C1 segment of cervical spinal cord (tissue), 14 donors: ENCODE measurements at places on chromosomes 7 and 10.
A peak's percentile ranks its signal among the peaks of the same experiment; 100 is the strongest.

- DNase-seq: no peak
Observed at GRCh38 chr10:69247313-69247710, 27.2 kb downstream of the HKDC1 start.

DNA sequence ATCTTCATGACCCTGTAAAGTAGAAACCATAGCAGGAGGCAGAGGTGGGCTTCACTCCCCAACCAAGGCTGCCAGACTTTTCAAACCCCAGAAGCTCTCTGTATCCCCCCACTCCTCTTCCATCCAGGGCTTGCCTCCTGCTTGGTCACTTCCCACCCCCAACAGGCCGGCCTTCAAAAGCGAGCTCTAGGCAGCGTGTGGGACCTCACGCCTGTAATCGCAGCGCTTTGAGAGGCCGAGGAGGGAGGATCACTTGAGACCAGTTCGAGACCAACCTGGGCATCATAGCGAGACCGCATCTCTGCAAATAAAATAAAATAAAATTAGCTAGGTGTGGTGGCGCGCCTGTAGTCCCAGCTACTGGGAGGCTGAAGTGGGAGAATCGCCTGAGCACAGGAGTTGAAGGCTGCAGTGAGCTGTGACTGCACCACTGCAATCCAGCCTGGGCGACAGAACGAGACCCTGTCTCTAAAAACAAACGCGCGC, 743 bp upstream of the POR start:
- DNase-seq: no peak

- no peak for DNase-seq
Observed at GRCh38 chr10:11642566-11642965, 31.1 kb upstream of the USP6NL start.

- no peak for DNase-seq
Observed at GRCh38 chr10:78605800-78606350, 462.9 kb upstream of the ZMIZ1 start.

GRCh38 chr10:83164156-83164555, 975.2 kb upstream of the GHITM start:
- DNase-seq: no peak

DNA sequence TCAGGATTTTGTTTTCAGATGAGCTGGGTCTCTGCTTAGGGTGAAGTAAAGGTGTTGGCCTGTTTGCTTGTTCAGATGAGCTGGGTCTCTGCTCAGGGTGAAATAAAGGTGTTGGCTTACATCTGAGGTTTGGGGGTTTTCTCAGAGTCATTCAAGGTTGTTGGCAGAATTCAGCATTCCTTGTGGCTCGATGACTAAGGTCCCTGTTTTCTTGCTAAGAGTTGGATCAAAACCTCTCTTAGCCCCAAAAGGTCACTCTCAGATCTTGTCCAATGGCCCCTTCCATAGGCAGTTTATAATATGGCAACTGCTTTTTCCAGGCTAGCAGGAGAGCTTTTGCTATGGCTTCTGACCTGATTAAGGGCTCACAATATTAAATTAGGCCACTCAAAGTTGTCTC, 106.6 kb downstream of the ADAM22 start:
- DNase-seq: no peak

- peak; percentile 13 for DNase-seq
Observed at GRCh38 chr7:8724080-8724718, 290.8 kb downstream of the NXPH1 start.

DNA sequence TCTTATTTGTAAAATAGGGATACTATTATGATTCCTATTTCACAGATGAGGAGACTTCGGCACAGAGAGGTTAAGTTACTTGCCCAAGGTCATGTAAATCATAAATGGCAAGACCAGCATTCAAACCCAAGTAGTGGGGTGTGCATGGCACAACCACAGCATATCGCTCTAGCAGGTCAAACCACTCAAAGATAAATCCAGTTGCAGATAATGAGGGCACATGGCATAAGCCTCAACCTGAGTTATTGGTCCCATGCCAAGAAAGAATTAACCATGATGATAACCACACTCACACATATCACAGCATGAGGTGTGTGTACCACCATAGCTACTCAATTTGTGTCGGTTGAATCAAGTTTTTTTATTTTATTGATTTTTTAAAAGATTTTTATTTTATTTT, 180.5 kb downstream of the CREB5 start:
- no peak for DNase-seq

- DNase-seq: no peak
Observed at GRCh38 chr7:48183965-48184364, 12.7 kb downstream of the ABCA13 start.

GRCh38 chr10:60731134-60731885, 47.0 kb upstream of the CDK1 start:
- no peak for DNase-seq

DNA sequence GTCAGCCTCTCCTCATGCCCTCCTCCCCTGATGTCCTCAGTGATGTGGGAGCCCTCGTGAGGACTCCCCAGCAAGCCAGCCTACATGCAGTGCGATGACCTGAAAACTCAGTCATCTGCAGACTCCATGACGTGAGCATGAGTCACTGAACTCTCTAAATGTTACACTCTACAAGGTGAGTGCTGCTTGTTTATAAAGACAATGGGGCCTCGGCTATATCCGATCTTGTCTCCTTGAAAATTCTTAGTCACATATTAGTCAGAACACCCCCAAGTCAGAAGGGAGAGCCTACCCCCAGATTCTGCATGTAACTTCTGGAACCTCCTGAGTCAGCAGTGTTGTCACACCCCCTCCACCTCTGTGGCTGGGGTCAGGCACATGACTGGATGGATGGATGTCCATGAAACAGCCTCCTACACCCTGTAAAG, 673.8 kb downstream of the INHBA start:
- DNase-seq: no peak

- DNase-seq: no peak
Observed at GRCh38 chr7:138278601-138279000, 181.5 kb upstream of the TRIM24 start.

- DNase-seq: no peak
Observed at GRCh38 chr7:48296966-48297365, 125.7 kb downstream of the ABCA13 start.

DNA sequence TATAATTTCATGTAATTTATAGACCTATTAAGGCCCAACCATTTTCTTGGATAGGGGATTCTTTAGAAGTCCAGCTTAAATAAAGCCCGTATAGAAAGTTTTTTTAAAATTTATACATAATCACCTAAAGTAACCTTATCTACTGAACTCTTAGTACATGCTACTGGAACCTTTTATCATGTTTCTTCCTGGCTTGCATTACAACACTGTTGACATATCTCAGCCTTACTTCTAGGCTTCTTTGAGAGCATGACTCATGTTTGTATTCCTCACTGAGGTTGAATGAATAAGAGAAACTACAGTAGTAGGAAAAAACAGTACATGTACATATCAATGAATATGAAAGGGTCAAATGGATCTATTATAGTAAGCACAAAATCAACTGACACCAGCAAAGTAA, 8.2 kb upstream of the MAGI2 start:
- no peak for DNase-seq

DNA sequence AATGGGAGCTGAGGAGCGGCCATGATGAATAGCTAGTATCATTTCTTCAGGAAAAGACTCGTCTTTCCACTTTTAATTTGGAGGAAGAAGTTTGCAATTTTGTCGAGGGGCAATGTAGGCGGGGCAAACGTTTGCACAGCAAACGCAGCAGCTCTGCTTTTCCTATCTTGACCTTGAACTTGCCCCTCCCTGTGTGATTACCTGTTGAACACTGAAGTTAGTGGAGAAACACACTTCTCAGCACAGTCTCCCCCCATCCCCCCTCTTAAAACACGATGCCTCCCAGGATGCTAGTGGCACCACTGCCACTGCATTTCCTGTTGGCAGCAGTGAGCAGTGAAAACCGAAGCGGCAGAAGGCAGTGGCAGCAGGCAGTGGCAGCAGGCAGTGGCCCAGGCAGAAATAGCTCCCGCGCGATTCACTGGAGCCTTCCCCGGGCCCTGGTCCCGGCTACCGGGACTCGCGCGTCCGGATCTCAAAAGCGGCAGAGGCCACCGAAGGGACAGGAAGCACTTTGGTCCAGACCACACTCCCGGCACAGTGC, at the start of gene EPDR1:
Gene EPDR1, plus strand, starts transcription at position 336 of the 544 bp plus-strand sequence. CDS start 300 bp downstream, outside the sequence.
- DNase-seq: no peak

GRCh38 chr7:44284216-44284615, 41.2 kb downstream of the CAMK2B start:
- DNase-seq: no peak

DNA sequence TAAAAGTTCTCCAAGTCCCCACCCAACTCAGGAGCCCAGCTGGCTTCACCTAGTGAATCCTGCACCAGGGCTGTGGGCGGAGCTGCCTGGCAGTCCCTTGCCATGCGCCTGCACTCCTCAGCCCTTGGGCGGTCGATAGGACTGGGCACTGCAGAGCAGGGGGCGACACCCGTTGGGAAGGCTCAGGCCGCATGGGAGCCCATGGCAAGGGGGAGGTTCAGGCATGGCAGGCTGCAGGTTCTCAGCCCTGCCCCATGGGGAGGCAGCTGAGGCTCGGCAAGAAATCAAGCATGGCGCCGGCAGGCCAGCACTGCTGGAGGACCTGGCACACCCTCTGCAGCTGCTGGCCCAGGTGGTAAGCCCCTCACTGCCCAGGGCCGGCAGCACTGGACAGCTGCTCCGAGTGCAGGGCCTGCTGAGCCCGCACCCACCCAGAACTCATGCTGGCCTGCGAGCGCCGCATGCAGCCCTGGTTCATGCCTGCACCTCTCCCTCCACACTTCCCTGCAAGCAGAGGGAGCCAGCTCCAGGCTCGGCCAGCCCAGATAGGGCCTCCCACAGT, 149.9 kb downstream of the ANKRD30A start:
- no peak for DNase-seq

- no peak for DNase-seq
Observed at GRCh38 chr7:90763108-90763507, 167.0 kb downstream of the CDK14 start.

DNA sequence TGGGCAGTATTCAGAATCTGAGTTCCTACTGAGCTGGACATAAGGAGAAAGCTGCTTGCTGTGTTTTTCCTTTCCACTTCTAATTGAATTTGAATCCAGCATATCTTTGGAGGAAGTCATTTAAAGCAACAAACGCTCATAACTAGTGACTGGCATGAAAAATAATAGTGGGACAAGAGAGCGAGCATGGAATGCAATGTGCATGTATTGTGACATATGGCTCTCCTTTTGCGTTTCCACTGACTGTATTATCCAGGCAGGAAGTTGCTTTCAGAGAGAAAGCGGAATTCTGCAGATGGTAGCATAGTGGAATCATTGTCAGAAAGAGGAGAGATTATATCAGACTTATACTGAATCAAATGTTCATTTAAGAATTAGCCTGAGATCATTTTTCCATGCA, 368.6 kb downstream of the REEP3 start:
- DNase-seq: no peak

DNA sequence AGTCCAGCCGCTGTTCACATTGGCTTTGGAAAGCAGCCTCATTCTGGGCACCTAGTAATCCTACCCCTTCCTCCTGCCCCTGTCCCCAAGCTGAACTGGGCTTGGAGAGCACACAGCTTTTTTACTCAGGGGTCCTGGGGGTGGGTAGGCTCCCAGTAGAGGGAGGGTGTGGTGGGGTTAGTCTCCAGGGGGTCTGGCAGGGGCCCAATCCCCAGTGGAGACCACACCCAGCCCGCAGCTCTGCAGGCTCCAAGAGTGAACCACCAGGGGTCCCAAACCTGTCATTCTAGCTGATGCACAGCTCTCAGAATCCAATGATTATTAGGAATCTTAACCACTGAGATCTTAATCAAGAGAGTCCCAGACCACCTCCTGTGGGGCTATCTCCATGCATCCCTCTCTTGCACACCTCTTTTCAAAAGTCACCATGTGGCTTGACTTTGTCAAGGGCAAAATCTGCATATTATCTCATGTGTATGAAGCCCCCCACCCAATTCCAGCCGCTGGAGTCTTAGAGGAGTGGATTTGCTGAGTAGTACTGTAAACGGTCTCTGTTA, 2.7 kb downstream of the HOXA11 start:
- no peak for DNase-seq

GRCh38 chr10:104336821-104337467, 1.3 kb downstream of the ITPRIP start:
- no peak for DNase-seq

DNA sequence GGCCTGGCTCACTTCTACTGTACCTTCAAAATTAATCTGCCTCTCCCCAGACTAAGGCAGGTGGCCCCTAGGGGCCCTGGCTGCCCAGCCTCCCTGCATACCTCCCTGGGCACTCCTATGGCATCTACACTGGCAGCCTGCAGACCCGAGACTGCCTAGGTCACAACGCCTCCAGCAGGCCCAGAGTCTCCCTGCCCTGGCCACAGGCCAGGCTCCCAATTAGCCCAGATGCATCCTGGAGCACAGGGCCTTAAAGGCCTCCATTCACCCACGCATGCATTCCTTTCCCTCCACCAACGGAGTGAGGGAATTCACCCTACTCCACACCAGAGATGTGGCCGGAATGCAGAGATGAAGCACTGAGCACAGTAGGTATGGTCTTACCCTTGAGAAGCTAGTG, 1.9 kb downstream of the CHAT start:
- DNase-seq: no peak

DNA sequence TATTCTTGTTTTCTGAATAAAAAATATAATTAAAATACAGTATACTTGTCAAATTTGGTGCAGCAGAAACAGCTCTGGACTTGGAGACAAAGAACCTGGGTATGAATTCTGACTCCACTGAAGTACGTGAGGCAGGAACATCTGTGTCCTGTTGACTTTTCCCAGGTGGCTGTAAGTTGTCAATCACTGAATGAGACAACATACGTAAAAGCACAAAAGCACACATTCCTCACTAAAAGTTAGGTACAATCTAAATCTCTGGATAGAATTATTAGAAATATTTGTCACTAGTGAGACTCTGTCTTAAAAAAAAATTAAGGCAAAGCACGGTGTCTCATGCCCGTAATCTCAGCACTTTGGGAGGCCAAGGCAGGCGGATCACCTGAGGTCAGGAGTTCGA, 18.1 kb downstream of the CFAP58 start:
- no peak for DNase-seq

DNA sequence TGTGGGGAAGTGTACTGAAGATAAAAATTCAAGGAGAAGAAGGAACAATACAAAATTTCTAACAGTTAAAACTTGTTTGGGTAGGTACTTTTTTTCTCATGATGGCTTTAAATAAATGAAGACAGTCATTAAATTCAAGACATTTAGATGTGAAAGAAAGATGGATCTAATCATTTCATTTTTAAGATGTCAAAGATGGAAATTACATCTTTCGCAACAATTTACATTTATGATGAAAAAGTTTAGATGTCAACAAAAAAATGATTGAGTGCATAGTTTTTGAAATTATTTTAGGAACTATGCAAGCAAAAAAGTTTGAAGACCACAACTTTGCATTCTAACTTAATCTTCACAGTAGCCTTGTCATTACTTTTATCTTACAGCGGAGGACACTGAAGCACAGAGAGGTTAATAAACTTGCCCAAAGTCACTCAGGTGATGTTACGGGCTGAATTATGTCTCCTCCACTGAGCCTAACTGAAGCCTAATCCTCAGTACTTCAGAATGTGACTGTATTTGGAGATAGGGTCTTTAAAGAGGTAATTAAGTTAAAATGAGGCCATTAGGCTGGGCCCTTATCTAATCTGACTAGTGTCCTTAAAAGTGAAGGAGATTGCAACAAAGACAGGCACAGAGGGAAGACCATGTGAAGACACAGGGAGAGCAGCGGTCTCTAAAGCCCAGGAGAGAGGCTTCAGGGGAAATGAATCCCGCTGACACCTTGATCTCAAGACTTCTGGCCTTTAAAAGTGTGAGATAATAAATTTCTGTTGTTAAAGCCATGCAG, 48.2 kb downstream of the VSTM4 start:
- no peak for DNase-seq

- DNase-seq: no peak
Observed at GRCh38 chr10:94232711-94233383, 129.9 kb downstream of the NOC3L start.

GRCh38 chr7:121544238-121544637, 148.1 kb upstream of the FAM3C start:
- no peak for DNase-seq
